ENCODE measurements at places on chromosomes 2 and 18.

DNA sequence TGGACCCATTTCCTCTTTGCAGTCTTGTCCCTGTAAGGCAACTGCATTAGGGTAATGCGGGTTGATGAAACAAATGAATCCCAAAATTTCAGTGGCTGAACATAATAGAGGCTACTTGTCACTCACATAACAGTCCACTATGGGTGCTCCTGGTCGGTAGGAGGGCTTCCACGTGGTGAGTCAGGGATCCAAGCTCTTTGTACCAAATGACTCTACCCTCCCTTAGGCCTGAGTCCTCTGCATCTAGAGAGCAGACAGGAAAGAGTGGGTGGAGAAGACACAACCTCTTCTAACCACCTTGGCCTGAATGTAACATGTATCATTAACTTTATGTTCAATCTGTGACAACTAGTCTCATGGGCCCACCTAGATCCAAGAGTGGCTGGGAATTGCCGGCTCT, 86.2 kb upstream of the HAAO start:
- DNase-seq = peak; percentile 38

DNA sequence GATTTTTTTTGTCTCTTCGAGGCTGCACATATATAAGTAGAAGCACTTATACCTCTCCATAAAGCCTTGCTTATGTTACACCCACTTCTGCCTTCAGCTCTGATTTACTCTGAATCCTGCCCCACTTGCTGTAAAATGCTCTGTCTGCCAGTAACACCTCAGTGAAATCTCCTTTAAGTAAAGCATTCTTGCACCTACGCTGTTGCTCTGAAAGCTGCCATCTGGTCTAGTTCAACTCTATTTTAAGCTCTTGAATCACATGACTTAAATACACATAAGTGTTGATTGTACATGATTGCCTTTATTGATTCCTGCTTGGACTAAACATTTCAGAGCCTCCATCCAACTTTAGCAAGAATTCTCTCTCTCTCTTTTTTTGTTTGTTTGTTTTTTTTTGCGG, 609.0 kb upstream of the CELF4 start:
- DNase-seq = no peak

GRCh38 chr2:71154798-71155197, 24.4 kb downstream of the MPHOSPH10 start:
- peak; percentile 17 for DNase-seq

GRCh38 chr2:20183373-20183772, 41.6 kb downstream of the SDC1 start:
- no peak for DNase-seq

- DNase-seq = no peak
Observed at GRCh38 chr18:7395566-7395965, 164.7 kb downstream of the LRRC30 start.

DNA sequence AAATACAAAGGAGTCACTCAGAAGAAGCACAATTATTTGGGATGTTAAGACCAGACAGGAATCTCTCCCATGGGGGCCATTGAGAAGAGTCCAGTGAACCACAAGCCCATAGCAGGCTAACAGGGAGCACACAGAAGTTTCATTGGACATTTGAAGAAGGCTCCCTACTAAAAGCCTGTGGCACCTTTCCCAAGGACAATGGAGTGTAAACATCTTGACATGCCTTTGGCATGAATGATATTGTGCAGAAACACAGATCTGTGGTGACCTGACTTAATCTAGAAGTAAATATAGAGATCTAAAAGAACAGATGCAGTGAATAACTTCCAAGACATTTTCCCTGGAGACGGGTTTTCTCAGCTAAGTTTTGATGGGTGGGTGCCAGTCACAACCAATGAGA, 221.5 kb downstream of the EPHA4 start:
- DNase-seq = peak; percentile 53

DNA sequence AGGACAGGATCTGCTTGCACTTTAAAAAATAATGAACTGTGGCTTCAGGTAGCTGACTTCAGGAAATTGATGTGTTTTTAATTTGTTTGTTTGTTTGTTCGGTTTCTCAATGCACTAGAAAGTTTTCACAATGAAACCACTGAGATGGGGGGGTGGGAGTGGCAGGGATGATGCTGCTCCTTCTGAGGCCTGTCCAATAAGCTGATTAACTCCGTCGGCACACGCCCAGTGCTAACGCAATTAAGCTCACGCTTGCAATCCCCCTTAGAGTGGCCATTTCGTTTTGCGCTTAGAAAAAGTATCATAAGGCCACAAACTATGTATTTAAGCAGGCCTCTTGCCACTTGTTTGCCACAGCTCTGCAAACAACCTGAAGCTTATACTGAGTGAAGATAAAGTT, 12.5 kb upstream of the GPR39 start:
- no peak for DNase-seq

DNA sequence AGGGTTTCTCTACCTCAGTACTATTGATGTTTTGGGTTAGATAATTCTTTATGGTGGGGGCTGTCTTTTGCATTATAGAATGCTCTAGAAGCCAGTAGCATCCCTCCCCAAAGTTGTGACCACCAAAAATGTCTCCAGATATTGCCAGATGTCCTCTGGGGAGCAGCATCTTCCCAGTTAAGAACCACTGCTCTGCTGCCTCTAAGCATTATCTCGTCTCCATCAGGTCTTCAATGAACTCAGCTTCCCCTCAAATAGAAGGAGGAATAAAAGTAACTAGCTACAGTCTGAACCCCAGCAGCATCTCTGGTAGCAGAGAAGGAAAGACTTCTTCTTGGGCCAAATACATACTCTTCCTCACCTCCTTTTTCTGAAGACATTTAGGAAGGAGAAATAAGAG, 244.1 kb downstream of the AGPS start:
- DNase-seq = no peak

DNA sequence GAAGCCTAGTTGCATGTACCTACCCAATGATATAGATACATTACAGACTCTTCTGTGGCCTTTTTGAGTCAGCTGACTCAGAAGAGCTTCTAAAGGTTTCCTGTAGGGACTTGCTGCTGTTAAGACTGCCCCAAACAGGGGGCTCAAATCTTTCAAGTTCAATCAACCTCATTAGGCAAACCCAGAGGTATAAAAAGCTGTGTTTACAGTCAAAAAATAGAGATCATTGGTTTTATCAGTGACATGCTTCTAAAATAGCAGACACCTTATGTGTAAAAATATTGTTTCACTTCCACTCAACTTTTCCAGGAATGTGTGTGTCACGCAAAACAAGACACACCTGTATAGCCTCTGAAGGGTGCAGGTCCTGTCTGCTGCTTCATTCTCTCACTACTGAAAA, 624.3 kb upstream of the FANCL start:
- DNase-seq = no peak

GRCh38 chr2:138026111-138027020, 62.1 kb downstream of the HNMT start:
- no peak for DNase-seq

GRCh38 chr2:78779761-78780160, 245.7 kb upstream of the REG3G start:
- no peak for DNase-seq

DNA sequence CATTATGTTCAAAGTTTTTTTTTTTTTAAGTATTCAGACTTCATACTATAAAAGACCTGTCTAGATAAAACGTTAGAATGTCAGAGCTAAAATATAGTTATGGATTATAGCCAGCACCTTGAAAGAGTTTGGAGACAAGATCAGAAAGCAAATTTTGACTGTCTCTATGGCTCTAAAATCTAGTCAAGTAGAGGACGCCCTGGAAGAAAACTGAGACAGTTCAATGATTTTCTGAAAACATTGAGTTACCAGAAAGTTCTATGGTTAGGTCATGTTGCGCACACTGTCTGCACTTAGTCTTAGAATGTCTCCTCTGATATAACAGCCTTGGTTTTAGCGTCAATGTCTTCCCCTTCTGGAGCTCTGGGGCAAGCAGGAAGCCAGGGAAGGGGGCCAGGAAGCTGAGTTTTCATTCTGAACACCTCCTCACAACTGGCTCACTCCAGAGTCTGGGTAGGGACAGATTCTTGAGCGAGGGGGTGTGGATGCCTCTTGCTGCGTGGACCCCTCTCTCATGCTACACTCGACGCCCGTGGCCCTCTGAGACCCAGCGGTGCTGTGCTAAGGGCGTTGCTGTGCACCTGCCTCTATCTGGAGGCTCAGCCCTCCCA, 99.5 kb downstream of the RNF144A start:
- DNase-seq = no peak

DNA sequence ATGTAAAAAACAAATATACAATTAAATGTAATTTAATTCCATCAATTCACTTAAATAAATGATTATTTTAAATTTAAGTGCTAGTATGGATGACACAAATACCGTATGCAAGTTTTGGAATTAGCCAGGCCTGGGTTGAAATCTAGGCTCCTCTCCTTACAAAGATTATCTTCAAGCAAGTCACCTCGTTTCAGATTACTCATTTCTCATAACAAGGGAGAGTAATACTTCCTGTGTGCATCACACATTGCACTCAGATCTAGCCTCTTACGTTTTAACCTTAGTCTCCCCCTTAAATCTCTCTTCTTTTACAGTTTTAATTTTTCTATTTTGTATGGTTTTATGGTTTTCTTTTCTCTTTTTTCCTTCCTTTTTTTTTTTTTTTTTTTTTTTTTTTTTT, 1475.9 kb upstream of the NXPH2 start:
- peak; percentile 18 for DNase-seq

DNA sequence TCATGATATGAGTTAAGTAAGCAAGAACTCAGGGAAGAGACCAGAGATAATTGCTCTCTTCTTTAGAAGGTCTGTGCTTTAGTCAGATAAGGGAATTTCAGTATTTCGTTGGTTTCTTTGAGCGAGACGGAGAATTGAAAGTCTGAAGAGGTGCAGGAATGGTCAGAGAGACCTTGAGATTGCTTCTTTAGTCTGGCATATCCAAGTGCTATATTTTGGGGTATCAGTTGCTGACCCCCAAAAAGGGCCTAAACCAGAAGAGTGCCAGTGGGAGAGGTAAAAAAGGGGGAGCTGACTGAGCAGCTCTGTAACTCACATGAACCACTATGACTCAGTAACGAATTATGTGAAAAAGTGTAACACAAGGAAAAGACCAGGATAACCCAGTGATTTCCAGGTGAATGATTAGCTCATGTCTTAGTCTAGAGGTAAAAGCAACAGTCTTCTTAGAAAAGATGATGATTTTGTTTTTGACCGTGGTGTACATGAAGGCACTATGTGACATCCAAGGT, 932.9 kb downstream of the TDRD15 start:
- no peak for DNase-seq

DNA sequence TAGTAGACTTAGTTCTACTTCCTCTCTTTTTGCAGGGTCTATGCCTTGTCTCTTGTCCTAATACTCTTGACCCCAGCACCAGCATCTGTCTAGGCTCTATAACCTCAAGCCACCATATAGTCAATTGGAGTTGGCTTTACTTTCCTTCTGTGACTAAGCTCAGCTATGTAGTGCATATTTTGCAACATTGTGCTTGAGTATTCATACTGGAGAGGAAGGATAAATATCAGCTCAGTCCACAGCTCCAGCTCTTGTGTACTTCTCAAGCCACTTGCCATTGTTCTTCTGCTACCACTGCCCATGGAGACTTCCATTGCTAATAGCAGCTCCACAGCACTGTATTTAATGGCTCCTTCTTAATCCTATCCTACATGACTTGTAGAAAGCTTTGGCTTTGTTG, 35.5 kb upstream of the CD28 start:
- peak; percentile 83 for DNase-seq

GRCh38 chr2:152106464-152106863, 7.6 kb upstream of the CACNB4 start:
- no peak for DNase-seq

DNA sequence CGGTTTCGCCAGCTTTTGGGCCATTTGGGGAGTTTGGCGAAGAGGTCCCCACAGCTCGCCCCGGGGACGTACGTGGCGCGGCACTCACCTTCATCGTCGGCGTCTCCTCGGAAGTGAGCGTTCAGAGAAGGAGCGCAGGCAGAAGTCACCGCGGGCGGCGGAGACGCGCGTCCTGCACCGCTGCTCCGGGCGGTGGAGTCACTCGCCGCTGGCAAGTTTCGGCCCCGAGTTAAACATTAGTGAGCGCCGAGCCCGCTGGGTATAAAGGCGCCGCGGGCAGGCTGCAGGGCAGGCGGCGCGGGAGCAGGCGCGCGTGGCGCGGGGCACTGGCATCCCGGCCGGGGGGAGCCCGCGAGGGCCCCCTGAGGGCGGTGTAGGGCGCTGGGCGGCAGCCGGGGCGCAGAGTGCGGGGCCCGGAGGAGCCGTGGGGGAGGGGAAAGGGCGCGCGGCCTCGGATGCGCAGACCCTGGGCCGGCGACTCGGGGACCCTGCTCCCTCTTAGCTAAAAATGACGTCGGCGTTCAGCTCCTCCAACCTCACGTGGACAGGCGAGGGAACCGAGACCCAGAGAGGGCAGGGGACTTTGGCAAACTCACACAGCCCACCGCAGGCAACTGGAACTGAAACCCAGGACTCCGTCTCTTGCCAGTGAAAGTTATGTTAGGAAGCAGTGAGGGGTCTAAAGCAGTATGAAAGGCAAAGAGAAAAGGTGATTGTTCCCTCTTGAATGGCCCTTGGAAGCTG, at the start of gene DPP4:
Gene DPP4 (minus strand): TSS at position 328 of the 744 bp plus-strand sequence. CDS start 234 bp downstream, at position 94.
- no peak for DNase-seq

All from iris pigment epithelial cell (primary cell).